ENCODE measurements at places on chromosomes 7 and 10.

DNA sequence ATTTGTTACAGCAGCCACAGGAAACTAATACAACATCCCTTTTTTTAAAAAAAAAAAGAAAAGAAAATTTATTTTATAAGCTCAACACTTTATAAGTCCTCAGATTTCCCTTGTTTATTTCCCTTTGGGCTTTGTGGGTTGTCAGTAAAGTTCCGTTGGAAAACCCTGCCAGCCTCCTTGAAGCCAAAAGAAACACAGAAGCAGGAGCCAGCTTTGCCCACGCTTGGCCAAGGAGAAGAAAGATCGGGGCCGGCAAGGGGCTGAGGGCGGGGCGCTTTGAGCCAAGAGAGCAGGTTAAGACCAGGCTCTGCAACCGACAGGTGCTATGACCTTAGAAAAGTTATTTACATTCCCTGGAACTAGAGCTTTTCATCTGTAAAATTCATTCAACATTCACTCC, 72.7 kb downstream of the RGS10 start:
- DNase-seq, result no peak

DNA sequence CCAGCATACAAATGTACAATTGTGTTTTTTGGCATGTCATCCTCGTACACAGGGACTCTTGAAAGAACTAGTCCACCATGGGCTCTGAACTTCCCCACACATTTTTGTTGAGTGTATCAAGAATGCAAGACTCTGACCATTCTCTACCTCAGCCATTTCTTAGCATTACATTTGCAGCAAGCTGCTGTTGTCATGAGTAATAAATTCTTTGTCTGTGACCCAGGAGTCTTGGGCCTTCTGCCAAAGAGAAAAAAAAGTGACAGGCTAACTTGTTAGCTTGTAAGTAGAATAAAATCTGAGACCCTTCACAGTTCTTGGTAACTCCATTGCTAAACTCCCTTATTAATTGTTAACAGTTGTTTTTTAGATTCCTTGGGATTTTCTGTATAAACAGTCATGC, 542.3 kb upstream of the MBL2 start:
- no peak for DNase-seq

- DNase-seq, result no peak
Measured at GRCh38 chr7:141586878-141587277, 35.7 kb downstream of the AGK start.

GRCh38 chr10:96401036-96401435, 42.2 kb upstream of the OPALIN start:
- no peak for DNase-seq

- DNase-seq, result no peak
Measured at GRCh38 chr7:22572937-22573336, 72.9 kb upstream of the STEAP1B start.

- DNase-seq, result no peak
Measured at GRCh38 chr7:29304756-29305155, 110.2 kb downstream of the CHN2 start.

DNA sequence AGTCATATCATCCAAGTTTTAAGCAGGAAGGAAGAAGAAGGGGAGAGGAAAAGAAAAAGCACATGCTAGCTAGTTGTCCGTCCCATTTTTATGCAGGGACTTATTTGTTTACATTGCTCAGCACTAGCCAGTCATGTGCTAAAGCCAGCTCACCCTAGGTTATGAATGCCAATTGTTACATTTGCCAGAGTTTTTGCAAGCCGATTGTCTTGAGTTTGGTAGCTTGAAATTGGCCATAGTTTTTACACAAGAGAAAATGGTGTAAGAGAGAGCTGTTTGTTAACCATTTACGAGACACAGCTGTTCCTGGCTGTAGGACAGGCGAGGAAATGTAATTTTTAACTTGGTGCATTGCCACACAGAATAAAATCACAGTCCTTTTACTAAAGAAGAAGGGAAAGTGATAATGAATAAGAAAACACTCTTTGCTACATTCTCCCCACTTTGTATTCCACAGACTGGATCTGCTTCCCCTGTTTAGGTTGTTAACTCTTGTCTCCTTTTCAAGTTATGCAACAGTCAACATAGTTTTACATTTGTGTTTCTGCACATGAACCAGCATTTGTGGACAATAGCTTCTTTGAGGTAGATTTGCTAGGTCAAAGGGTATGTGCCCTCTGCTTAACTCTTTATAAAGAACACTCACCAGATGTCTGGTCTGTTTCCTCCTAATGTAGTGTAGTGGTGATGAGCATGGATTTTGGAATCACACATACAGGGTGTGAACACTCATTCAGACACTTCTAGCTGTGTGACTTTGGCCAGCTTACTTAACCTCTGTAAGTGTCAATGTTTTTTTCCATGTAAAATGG, 357.2 kb downstream of the LRMDA start:
- DNase-seq, result no peak

DNA sequence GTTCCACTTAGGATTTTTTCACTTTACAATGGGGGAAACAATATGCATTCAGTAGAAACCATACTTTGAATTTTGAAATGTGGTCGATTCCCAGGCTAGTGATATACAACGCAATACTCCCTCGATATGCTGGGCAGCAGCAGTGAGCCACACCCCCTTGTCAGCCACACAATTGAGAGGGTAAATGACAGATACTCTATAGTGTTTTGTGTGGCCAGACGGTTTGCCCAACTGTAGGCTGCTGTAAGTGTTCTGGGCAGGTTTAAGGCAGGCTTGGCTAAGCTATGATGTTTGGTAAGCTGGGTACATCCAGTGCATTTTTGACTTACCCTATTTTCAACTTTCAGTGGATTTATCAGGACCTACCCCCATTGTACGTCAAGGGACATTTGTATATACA, 169.6 kb upstream of the KIAA1217 start:
- DNase-seq, result no peak

GRCh38 chr10:81884856-81885255, 9.9 kb downstream of the NRG3 start:
- DNase-seq, result no peak

DNA sequence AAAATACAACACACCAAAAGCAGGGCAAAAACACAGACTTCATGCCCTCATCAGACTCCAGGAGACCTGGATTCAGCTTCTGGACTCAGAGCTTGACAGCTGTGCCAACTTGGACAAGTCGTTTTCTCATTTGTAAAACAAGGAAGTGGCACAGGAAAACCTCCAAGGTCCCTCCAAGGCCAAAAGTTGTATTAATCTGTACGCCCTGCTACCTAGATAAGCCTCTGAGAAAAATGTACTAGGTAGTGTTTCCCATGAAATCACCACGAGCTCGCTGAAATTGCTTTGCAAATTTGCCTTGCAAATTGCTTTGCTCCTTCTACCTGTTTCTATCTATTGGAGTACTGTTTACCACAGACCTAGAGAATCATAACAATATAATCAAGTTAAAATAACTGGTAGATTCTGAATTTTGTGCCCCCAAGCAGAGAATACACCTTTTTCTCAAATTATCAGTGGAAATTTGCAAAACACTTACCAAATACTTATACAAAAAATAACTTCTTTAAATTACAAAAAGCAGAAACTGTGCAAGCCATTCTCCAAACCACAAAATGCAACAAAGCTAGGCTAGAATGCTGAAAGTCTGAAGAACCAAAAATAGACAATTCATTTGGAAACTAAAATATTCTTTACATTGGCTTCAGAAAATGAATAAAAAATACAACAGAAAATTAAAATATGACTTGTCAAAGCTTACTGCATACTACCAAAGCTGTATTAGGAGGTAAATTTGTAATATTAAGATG, 158.1 kb upstream of the CHST15 start:
- no peak for DNase-seq

Data from NCI-H1694 treated with DMSO at 0.1 percent for 48 hours (cell line).